ENCODE measurements at places on chromosomes 2 and 18.

DNA sequence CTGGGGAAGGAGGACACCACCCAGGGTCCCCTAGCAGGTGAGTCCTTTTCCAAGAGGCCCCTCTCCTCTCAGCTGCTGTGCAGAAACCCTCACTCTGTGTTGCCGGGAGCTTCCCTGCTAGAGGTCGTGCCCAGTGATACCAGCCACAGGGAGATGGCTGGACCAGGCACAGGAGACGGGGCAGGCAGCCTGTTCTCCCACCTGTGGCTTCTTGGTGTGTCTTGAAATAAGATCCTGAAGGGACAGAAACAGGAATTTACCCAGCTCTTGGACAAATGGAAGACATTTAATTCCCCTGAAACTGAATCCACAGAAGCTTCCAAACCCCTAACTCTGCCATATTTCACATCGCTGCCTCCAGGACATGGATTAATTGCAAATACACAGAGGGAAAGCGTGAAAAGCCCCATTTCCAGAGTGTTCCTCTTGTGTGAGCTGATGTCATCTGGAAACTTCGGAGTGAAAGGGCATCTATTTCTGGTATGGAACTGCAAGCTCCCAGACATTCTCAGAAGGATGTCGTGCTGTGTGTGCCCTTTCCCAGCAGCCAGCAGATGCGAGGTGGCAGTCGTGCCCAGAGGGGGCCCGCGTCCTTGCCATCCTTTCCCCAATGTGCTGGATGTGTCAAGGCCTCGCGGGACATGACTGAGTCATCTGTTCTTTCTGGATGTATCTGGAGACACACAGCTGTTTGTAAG lies 177.7 kb downstream of the SEPTIN10 start:
- peak; percentile 18 for DNase-seq

- peak; percentile 53 for DNase-seq
Measured at GRCh38 chr2:166384774-166385173, 9.0 kb upstream of the SCN9A start.

- DNase-seq: no peak
Measured at GRCh38 chr18:36567800-36568199, 261.0 kb downstream of the TPGS2 start.

DNA sequence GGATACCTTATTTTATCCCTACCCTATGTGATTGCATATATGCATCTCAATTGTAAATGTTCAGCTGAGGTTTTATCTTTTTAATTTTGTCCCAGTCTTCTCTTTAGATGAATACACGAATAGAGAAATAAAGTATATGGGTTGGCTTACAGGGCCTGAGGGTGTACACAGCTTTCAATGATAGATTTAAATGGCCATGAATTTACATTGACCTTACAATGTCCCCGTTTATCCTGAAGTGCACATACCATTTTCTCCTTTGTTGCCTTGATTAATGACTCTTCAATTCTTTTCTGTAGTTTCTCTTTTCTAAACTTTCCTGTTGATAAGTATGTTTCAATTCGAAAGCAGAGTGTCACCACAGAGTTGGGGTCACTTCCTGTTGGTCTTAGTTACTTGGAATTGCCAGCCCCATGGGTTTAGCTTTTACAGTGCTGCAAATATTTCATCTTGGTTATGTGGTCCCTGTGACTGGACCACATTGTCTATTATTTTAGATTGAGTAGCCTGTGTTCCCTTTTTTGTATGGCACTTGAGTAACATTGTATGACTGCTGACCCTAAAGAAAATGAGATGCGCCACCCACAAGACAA lies 1616.3 kb upstream of the ACVR2A start:
- no peak for DNase-seq

DNA sequence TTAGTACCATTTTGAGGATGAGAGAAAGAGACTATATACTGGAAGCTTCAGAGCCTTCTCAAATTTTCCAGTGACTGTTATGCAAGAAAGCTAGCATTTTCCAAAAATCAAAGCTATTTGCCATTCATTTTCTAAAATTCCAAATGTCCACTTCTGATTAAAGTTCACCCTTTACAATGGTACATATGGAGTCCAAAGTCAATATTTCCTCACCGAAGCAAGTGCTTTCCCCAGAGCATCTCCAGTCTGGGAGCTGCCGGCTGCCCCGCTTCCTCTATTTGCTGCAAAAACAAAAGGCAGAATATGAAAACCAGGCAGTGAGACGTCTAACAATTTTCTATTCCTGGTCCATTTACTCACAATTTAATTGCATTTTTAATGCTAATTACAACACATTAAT lies 302.0 kb upstream of the CCDC68 start:
- DNase-seq: no peak

GRCh38 chr2:42854207-42854818 lies 61.9 kb upstream of the HAAO start:
- no peak for DNase-seq

GRCh38 chr2:109392816-109393661 lies 220.7 kb downstream of the SEPTIN10 start:
- no peak for DNase-seq

DNA sequence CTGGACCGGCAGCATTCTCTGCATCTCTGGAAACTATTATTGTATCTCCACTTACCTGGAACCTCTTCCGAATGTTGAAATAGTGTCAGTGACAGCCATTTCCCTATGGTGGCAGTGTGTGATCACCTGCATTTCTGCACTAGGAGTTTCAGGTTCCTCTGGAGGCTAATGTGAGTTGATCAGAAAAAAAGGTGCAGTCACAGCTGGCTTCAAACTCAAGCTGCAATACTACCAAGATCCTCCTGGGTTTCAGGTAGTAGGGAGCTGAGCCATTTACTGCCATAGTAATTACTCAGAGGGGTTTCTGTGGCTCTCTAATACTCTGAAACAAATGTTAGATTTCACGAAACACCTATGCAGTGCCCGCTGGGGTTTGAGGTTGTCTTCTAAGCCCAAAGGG lies 183.5 kb upstream of the OSR1 start:
- DNase-seq: no peak

- DNase-seq: peak; percentile 8
Measured at GRCh38 chr2:28904295-28904694, 9.8 kb downstream of the WDR43 start.

GRCh38 chr2:193409951-193410350 lies 1215.2 kb upstream of the TMEFF2 start:
- DNase-seq: no peak

DNA sequence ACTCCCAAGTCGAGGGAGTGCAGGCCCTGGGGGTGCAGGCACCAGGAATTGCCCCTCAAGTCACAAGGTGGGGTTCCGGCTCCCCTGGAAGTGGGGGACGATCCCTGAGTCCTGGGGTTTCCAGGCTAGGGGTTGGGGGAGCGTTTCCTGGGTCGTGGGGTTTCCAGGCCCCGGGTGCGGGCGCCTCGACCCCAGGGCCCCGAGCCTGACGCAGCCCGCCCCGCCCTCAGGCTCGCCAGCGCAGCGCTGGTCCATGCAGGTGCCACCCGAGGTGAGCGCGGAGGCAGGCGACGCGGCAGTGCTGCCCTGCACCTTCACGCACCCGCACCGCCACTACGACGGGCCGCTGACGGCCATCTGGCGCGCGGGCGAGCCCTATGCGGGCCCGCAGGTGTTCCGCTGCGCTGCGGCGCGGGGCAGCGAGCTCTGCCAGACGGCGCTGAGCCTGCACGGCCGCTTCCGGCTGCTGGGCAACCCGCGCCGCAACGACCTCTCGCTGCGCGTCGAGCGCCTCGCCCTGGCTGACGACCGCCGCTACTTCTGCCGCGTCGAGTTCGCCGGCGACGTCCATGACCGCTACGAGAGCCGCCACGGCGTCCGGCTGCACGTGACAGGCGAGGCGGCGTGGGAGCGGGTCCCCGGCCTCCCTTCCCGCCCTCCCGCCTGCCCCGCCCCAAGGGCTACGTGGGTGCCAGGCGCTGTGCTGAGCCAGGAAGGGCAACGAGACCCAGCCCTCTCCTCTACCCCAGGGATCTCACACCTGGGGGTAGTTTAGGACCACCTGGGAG lies 12.0 kb downstream of the SIGLEC15 start:
- DNase-seq: peak; percentile 41

DNA sequence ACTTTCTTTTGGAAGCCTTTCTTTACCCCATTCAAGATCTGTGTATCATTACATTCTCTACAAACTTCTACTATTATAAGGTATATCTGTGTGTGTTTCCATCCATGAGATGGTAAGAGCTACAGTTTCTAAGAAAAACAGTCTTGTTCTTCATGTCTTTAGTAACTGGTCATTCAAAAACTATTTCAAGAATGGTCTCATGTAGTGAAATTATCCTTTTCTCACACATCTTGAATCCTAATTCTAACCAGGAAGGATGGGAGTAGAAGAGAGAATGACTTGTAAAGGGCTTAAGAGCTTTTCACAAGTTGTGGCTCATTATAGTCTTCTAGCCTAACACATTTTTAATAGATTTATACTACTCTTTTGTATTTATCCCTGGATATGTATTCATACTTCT lies 47.3 kb downstream of the ROCK1 start:
- DNase-seq: peak; percentile 61

- no peak for DNase-seq
Measured at GRCh38 chr2:16477648-16478047, 188.0 kb downstream of the CYRIA start.

- DNase-seq: no peak
Measured at GRCh38 chr2:230696670-230697069, 16.0 kb upstream of the CAB39 start.

GRCh38 chr2:238706163-238706562 lies 141.7 kb upstream of the TWIST2 start:
- no peak for DNase-seq

DNA sequence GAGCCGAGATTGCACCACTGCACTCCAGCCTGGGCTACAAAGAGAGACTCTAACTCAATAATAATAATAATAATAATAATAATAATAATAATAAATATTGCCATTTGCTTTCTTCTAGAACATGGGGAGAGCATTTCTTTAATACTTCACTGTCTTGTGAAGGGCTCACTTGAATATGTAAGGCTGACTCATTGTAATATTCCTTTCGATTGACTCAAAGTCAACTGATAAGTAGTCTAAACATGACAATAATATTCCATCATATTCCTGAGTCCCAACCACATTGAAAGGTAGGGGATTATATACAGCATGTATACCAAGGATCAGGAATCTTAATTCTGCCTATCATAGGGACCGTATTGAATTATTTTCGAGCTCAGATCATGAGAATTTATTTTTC lies 949.2 kb downstream of the DSC3 start:
- no peak for DNase-seq

DNA sequence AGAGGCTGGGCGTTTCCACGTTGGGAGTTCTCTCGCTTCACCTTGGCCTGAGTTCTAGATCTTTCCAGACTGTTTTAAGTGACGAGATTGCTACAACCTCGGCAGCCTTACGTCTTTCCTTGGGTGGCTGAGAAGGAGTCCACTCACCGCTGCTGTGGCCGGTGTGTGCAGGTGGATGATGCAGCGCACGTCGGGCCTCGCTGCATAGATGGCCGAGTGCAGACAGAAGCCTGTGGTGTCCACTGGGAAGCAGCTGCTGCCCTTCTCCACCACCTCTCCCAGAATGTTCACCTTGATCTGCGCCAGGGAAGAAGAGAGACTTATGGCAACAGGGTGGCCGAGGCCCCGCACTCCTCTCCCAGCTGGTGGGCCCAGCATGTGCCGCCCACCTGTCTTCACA lies 75.7 kb downstream of the ADD2 start:
- no peak for DNase-seq

DNA sequence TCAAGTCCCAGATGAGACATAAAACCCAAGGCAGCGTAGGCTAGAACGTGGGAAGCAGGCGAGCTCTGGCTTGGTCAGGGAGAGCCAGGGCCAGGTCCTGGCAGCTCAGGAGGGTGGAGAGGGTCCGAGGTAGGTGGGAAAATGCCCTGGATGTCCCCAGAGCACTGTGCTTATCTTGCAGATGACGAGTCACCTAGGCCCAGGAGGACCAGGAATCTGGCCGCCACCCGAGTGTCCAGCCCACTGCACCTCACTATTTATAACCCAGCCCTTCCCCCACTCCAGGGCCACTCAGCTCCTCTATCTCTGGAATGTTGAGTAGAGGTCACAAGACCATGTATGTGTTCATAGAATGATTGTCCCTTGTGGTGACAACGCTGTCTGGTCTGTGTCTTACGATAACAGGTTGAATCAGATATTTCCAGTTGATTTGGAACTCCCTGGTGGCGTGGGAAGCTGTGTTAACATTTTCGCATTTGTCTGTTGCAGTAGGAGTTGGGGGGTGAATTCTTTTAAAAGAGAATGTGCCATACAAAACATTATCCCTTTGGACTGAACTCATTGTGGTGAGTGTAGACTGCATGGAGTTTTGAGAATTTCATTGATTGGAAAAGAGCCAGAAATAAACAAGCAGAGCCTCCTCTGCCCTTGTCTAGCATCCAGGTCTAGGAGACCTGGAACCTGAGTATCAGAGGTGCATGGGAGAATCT lies 47.5 kb downstream of the EMILIN2 start:
- no peak for DNase-seq

- DNase-seq: no peak
Measured at GRCh38 chr18:48027401-48027963, 97.0 kb upstream of the SMAD2 start.

GRCh38 chr2:149679286-149679685 lies 91.7 kb upstream of the MMADHC start:
- DNase-seq: peak; percentile 82

DNA sequence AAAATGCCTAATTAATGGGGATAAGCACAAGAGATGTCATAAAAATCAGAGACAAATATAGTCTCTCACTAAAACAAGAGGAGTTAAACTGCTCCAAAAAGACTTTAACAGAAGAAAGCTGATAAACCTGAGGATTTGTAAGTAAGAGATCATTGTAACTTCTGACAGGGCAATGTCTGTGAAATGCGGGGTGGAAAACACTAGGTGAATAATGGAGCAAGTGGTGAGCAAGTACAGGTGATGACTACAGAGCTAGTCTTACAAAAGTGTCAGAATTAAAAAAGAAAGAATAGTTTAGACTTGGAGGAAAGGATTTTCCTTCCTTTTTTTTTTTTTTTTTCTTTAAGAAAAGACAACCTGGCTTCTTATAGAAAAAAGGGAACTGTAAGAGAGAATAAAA lies 22.7 kb downstream of the ATAD2B start:
- DNase-seq: no peak
